ENCODE measurements at places on chromosomes 11 and 22.
A peak's percentile ranks its signal among the peaks of the same experiment; 100 is the strongest.

DNA sequence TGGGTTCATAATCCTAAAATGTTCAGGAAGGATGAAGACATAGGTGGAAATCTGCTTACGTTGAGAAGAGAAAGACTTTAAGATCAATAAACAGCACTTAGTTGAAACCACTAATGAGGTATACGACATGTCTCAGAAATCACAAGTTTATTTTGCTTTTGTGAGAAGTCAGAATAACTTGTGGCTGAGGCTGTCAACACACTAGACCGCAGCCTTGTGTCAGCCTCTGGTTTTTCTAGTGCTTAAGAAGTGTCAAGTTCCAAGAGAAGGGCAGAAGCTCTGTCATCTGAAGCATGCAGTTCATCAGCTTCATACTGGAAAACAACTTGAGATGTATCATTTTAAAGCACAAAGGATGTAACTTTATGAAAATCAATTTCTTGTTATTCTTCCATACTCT is 420.9 kb downstream of the METTL15 start:
- DNase-seq: no peak

DNA sequence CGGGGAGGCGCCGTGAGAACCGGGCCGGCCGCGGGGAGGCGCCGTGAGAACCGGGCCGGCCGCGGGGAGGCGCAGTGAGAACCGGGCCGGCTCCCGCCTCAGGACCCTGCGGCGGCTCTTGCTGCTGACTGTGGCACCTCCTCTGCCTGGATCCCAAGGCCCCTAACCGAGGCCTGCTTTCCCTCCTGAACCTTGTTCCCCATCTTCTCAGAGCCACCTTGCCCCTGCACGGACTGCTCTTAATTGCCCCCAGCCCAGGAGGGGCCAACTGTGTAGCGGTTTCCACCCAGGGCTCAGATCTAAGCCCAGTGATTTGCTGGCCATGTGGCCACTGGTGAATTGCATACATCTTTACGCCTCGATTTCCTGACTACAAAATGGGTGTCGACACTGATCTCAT is 112.2 kb upstream of the B3GAT1 start:
- no peak for DNase-seq

DNA sequence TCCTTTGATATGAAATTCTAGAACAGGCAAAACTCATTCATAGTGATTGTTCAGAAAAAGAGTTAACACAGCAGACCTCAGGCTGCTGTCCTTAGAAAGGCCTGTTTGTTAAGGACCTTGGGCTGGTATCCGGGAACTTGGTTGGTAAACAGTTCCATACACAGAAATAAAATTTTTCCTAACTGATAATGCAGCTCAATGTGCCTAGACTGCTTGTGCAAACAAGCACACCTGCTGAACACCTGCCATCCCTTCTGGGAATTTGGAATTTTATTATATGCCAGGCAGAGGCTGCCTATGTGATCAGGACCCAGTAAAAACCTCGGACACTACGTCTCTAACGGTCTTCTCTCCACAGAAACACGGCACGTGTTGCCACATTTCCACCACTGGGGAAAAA is 11.5 kb downstream of the THAP12 start:
- DNase-seq: no peak

DNA sequence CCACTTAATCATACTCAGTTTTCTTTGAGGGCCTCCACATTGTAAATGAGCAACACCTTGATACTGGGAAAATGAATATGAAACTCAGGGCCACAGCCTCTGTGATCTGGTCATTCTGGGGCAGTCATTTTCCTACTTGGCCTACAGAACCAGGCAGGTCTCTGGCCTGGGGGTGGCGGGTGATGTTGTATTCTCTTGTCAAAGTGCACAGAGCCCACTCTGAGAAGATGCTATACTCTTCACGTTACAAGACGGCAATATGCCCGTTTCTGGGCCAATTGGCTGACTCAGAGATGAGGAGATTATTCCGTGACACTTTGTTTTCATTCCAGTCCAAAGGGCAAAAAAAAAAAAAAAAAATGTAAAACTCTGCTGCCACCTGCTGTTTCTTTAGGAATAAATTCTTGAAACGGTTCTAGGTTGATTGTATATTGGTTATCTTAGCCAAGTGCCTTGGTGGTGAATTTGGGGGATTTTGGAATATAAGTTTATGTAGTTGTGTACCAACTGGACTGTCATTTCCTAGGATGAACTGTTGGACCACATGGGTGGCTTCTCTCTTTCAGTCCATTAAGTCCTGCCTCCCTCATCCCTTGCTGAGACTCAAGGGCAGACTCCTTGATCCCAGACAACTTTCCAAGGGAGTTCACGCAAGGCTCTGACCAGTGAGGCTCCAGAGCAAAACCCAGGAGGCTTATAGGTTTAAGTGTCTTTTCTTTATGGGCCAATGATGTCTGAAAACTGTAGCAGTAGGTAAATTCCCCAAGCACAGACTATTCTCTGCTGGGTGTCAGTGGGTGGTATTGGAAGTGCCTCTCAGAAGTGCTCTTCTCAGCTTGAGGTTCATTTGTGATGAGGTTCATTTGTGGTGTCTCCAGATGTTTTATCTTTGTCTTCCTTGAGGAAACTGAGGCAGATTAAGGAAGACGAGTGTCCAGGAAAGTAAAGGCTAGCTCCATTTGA is 18.2 kb downstream of the ADM start:
- DNase-seq: peak; percentile 45

DNA sequence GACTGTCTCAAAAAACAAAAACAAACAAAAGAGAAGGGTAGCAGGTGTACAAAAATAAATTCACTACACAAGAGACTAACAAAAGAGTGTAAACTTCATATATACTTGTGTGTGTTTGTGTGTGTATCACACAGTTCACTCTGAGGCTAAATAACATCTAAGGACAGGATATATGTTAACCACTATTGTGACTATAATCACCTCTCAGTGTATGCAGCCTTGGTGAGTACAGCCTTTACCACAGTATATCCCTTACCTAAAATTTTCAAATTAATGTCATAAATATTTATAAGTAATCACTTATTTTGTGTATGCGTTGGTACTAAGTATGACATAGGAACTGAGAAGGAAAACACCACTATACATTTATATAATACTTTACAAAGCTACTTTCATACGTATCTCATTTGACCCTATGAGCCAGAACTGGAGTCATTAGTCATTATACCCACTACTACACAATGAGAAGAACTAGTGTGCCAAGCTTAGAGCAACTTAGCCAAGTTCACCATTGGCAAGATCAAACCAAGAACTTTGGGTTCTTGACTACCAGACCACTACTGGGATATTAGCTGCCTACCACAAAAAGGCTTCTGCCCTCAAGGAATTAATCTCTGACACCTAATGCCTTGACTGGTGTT is 116.7 kb downstream of the SGSM3 start:
- no peak for DNase-seq

- no peak for DNase-seq
Observed at GRCh38 chr11:108536783-108537182, 38.6 kb upstream of the POGLUT3 start.

GRCh38 chr22:41846268-41846987 is 13.5 kb downstream of the SREBF2 start:
- DNase-seq: no peak

- DNase-seq: no peak
Observed at GRCh38 chr11:340539-341512, 20.2 kb upstream of the IFITM3 start.

- DNase-seq: no peak
Observed at GRCh38 chr11:73465023-73465675, 89.0 kb downstream of the RELT start.

DNA sequence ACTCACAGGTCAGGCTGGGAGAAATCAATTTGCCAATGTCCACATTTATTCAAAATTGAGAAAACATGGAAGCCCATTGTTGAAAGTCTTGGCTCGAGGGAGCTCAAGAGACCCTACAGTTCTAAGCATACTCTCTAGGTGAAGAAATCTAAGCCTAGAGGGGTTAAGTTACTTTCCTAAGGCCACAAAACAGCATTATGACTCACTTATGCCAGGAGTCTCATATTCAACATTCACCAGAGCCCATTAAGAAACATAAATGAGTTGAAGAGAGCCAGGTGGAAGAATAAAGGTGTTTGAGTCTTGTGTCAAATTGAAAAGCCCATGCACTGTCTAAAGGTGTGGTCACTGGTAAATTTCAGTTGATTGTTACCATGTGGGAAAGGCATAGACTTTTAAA is 108.1 kb downstream of the INSC start:
- no peak for DNase-seq

GRCh38 chr11:8333811-8334401 is 70.2 kb upstream of the LMO1 start:
- no peak for DNase-seq

DNA sequence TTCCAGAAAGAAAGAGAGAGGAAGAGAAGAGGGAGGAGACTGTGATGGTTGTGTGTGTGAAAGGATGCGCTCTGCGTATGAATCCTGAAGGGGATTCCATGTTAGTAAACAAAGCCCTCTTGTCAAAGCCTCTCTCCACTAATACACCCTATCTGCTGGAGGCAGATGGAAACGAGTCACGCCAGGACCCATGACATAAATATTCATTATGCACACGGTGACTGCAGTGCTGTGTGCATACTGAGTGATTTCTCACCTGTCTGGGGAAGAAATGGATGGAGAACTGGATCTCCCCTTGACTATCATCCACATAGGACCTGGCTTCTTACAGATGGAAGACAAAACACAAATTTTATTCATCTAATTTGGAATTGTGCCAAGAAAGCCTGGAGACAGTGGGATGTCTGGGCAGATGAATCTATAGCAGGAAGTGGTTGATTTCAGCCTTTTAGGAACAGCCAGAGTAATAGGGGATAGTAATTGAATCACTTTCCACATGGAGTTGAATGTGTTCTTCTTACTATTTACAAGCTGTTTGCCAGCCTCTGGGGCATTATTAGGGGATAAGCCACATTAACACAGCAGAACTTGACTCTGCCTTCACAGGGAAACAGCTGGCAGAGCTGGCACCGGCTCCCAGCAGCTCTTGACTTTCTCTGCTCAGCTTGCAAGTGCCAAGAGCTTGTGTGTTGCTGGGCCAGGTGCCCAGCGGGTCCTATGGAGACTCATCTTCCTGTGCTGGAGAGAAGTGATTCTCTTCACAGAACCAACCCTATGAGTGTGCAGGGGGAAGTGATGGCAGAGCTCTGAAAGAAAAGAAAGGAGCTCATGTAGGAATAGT is 9.0 kb downstream of the MTNR1B start:
- DNase-seq: no peak

- DNase-seq: no peak
Observed at GRCh38 chr11:18699269-18699596, 654 bp downstream of the TMEM86A start.

DNA sequence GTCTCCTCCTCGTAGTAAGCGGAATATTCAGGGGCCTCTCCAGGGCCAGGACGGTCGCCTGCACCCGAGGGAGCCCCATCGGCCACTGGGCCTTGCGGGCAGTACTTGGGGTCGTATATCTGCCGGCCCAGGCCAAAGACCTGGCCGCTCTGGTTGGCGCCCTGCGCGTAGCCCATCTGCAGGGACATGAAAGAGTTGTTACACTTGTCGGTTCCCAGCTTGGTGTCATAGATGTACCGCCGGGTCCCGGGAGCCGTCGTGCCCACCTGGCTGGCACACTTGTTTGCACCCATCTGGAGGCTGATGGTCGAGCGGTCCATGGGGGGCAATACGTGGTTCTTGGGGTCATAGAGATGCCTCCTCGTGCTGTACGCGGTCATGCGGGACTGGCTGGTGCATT is 19.4 kb upstream of the SPATA19 start:
- no peak for DNase-seq

GRCh38 chr11:27381238-27381666 is 18.2 kb upstream of the CCDC34 start:
- DNase-seq: no peak

- DNase-seq: no peak
Observed at GRCh38 chr11:6300325-6300724, 20.0 kb downstream of the CAVIN3 start.

GRCh38 chr11:16985297-16985696 is 28.9 kb downstream of the PLEKHA7 start:
- no peak for DNase-seq

DNA sequence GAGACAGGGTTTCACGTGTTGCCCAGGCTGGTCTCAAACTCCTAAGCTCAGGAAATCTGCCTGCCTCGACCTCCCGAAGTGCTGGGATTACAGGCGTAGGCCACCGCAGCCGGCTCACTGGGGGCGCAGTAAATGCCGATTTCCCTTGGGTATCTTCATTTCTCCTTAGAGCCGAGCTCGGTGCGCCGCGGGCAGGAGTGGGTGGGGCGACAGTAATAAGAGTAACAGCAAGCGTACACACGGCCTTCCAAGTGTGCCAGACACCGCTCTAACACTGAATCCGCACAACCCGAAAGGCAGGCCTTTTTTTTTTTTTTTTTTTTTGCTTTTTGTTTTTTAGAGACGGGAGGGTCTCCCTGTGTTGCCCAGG is 500 bp upstream of the ADSL start:
- DNase-seq: peak; percentile 56

GRCh38 chr11:101003468-101003867 is 126.1 kb downstream of the PGR start:
- no peak for DNase-seq

GRCh38 chr22:17954860-17955587 is 69.3 kb downstream of the MICAL3 start:
- DNase-seq: no peak

DNA sequence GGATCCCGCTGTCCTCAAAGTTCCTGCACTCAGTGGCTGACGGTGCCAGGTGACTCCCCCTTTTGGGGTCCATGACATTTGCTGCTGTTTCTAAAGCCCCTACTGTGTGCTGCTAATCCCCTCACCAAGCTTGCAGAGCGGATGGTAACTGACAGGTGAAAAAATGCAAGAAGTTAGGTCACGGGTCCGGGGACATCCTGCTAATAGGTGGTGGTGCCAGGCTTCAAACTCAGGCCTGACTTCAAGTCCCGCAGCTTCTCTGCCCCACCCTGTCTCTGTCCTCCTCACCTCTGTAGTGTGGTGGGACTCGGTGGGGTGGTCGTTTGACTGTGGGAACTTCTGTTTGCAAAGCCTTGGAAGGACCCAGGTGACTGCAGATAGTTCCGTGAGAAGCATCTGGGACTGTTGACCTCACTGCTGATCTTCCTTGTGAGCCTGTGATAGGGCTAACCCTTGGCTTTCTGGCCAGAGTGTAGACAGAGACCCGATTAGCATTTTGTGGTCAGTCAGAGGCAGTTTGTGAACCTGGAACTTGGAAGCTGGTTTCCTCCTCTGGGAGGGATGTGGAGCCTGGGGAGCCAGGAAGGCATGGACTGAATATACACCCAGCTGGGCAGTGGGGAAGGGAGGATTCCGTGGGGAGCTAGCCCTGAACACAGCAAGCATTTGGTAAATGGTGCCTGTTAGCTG is 115.4 kb upstream of the OR4B1 start:
- no peak for DNase-seq

- no peak for DNase-seq
Observed at GRCh38 chr22:49359076-49359475, 468.6 kb downstream of the BRD1 start.
